ENCODE measurements at places on chromosomes 11 and 22.

DNA sequence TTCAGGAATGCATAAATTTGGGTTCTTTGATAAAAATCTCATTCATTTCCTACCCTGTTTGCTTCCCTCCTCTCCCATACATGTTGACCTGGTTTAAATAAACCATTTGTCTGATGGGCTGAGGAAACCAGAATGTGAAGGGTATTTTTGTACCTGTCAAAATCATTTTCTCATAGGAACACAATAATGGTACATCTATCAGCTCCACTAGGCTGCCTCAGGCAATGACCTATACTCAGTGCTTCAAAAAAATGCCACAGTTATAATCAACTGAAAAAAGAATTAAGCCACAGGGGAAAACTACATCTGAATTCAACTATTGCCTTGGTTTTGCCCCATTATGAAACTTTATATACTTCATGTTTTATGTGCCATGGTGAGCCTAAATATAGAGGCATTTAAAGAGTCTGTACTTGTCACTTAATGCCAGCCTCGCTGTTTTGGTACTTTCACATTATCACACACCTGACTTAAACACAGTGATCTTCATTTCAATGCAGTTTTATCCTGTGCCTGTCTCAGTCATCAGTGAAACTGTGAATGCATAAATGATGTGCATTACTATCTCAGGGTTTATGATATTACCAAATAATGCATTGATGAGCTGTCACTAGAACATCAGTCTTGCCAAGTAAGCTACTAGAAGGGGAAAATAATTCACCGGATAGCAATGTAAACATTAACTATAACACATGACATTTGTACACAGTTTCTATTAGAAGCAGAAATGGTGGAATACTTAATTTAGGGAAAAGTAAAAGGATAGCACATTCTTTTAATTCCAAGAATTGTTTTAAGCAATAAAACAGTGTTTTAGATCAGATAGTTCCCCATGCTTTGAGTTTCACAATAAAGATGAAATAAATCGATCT lies 92.7 kb downstream of the MSANTD4 start:
- no peak for DNase-seq

DNA sequence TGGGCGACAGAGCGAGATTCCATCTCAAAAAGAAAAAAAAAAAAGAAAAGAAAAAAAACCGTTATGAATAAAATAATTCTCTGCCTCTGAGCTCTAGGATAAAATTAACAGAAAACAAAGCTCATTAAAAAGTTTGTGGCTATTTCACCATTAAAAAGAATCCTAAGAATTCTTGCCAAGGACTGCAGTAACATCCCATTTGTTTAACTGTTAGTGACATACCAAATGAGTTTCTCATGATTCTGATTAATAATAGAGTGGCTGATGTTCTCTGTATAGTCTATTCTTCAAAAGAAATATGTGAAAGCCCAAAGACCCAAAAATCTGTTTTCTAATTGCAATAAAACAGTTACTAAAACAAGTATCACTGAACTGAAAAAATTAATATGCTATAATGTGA lies 19.7 kb downstream of the CLNS1A start:
- DNase-seq, result no peak

GRCh38 chr11:118052581-118053206 lies 24.2 kb upstream of the TMPRSS4 start:
- DNase-seq, result no peak

DNA sequence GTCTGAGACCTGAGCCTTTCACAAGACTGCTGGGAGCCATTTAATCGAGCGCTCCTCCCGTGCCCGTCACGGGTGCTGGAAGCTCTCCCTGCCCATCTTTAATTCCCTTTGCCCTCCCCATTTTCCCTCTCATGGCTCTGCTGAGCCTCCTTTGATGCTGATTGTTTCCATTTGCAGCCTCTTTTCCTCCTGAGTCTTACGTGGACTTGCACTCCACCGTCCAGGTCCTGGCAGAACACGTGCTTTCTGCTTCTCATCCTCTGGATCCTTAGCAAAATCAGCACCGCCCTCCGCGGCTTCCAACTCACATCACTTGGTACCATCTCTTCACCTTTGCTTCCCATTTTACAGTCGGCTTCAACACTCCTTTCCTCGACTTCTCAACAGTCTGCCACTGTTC lies 7.3 kb downstream of the IFT27 start:
- DNase-seq, result no peak

DNA sequence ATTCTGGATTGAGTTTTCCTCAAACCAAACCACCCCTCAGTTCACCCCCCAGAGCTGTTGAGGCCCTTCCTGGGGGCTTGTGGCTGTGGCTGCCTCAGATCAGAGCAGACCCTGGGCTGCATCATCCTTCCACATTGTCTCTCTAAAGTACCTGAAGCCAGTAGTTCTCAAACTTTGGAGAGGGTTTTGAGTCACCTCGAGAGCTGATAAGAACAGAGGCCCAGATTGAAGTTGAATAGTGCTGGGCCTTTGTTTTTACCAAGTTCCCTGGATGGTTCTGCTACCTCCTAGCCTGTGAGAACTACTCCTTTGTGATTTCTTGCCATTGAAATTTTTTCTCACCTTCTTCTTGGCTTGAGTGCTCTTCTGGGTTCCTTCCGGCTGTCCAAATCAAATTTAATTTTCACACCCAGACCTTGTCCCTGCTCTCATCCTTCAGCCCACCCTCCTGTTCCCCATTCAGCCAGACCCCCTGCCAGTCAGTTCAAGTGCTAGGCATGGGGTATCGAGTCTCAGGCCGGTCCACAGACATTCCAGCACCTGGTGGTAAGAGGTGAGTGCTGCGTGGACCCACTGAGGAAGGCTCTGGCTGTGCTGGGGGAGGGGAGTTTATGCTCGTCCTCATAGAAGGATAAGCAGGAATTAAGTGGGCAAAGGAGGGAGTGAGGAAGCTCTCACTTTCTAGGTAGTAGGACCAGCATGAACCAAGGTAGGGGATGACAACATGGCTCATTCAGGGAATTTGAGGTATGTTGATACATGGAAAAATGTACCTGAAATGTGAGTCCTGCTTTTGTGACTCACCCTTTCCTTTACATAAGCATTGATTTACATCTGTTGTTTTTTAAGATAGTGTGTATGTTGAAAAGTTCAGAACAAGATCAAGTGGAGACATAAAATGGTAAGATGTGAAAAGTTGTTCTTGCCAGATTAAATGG lies 116.5 kb downstream of the PTPRJ start:
- no peak for DNase-seq

GRCh38 chr11:16690086-16690485 lies 48.4 kb upstream of the C11orf58 start:
- DNase-seq, result no peak

GRCh38 chr11:60953781-60954180 lies 1.8 kb upstream of the SLC15A3 start:
- DNase-seq, result no peak

GRCh38 chr11:7321473-7322450 lies 70.1 kb downstream of the SYT9 start:
- no peak for DNase-seq

- no peak for DNase-seq
Measured at GRCh38 chr11:8608652-8609051, 14.6 kb upstream of the STK33 start.

DNA sequence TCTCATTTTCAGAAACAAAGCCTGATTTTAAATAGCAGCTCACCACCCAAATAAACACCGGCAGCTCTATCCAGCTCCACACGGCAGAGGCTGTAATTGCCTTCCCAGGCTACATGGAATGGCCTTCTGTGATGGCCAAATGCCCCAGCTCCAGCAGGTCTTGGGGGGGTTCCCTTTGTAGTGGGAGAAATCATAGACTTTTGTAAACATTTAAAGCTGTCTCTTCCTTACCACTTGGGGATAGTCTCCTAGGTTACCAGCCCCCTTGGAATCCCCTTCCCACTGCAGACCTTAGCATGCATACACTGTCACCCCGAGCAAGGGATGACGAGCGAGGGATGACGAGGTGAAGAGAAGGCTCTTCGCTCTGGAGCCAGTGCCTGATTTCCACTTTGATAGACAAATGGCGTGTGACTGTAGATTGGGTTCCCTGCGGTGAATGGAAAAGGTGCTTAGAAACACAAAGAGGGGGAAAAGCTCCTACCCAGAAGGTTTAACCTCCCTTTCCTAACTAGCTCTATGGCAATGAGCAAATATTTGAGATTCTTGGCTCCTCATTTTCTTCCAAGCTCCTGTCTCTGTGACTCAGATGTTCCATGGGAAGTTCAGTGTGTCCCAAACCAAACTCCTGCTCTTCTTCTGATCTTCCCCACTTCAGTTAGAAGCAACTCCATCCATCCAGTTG lies 108.0 kb upstream of the CADM1 start:
- DNase-seq, result no peak

GRCh38 chr22:46390652-46391301 lies 55.3 kb downstream of the TRMU start:
- no peak for DNase-seq

DNA sequence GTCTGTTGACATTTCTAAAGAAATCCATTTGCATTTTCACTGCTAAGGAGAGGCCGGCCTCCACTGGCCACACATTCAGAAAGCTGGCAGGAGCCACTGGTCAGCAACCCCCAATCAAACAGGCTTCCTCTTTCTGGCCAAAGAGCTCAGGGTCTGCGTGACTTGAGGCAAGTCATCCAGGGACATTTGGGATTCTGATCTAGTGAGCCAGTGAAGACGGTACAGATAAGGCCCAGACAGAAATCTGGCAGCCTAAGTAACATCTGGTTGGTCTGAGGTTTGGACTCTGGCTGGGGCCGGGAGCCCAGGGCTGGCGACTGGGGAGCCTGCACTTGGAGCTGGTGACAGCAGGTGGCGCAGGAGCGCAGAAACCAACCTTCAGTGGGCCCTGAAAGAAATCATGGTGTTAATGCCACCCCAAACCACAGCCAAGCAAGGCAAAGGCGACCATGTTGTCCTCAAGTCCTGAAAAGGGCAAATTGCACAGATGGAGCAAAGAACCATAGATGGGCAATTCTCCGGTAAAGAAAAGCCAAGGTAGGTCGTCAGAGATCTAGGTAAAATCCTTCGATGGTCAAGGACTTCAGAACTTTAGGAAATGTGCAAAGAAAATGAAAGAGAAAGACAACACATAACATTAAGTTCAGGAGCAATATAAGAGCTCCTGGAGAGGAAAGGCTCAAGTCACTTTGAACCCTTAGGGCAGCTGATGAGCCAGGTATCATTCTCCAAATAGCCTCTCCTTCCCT lies 99.4 kb upstream of the BLID start:
- DNase-seq, result peak; percentile 73

- DNase-seq, result no peak
Measured at GRCh38 chr22:20009582-20010306, 6.9 kb downstream of the ARVCF start.

- DNase-seq, result no peak
Measured at GRCh38 chr22:20624161-20624616, 116.8 kb downstream of the MED15 start.

GRCh38 chr11:1486054-1486825 lies at the start of gene MOB2:
TSS of gene MOB2 (minus strand) at chr11:1486779. CDS start at chr11:1486556, 223 bp downstream.
- peak; percentile 32 for DNase-seq

DNA sequence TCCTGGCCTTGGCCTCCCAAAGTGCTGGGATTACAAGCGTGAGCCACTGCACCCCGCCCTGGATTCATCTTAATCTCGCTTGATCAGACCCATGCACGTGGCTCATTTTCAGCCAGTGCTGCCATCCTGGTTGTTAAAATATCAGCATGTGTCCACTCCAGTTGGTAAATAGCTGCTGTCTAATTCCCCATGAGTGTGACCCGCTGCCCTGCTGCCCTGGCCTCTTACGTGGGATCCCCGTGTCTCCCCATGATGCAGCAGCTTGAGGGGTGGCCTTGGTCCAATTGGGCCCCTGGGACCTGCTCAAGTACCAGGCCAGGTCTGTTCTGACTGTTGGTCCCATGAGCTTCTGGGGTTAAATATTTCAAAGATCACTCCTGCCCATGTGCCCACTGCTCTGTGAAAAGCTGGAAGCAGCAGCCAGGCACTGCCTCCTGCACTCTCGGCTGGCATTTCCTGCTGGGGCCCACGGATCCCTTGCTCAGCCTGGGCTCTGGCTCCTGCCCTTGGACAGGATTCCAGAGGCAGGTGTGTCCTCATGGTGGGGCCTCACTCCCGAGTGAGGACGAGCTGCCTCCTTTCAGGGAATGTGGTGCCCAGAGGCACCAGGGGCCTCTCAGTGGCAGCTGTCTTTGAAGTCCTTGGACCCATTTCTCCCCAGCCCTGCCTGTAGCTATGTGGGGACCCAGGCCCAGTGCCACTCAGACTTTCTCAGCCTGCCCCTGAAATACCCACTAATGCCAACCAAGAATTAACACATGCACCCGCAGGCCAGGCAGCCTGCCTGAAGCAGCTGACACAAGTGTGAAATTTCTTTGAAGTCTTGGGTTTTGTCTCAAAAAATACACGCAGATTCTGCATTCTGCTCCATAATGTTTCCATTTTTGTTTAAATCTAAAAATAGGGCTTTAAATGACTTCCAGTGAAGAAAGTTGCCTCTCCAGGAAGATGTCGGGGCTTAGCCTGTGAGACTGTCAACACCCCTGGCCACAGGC lies 38.1 kb upstream of the PRDM11 start:
- no peak for DNase-seq

GRCh38 chr11:68002938-68003845 lies 705 bp downstream of the UNC93B1 start:
- no peak for DNase-seq

DNA sequence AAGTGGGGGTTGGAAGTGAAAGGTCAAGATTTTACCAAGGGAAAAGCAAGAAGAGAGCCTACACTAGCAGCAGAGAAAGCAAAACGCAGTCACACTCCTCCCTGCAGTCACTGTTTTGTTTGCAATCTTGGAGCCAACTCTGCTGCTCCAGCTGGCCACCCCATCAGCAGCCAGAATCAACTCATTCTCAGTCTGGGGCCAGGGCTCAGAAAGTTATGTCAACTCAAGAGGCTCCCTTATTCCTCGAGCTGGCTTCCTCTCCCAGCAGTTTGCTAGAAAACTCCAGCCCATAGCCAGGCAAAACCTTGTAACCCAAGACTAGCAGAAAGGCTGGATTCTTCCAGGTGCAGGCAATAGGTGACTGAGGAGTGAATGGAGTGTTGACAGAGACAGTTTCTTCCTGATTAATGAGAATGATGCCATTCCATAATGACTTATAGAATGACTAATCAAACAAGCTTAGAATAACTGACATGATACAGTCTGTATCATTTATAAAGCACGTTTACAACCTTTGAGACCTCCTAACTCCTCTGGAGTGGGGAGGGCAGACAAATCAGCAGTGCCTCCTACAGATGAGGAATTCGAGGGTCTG lies 53.4 kb downstream of the P4HA3 start:
- DNase-seq, result no peak

DNA sequence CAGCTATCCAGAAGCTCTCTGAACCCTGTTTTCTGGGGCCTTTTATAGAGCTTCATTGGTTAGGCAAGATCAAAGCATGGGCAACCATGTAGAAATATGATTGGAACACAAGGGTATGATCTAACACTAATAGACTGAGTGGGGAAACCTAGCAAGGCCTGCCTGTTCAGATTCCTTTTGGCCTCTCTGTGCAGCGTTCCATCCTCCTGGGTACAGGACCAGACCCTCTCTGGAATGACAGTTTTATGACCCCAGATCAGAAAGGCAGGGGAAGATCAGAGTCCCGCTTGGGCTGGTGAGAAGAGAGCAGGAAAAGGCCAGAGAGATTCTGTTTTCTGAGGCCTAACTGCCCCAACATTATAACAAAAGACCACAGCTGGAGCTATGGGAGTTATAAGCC lies 36.7 kb upstream of the VWA5A start:
- DNase-seq, result no peak

GRCh38 chr11:24514219-24514594 lies 17.4 kb downstream of the LUZP2 start:
- no peak for DNase-seq

GRCh38 chr11:81772166-81772565 lies 961.5 kb downstream of the FAM181B start:
- peak; percentile 9 for DNase-seq
